ENCODE measurements at places on chromosomes 13 and 19.
A peak's percentile ranks its signal among the peaks of the same experiment; 100 is the strongest.

GRCh38 chr19:6967967-6968366, 53.3 kb downstream of the MBD3L2B start:
- DNase-seq = no peak

DNA sequence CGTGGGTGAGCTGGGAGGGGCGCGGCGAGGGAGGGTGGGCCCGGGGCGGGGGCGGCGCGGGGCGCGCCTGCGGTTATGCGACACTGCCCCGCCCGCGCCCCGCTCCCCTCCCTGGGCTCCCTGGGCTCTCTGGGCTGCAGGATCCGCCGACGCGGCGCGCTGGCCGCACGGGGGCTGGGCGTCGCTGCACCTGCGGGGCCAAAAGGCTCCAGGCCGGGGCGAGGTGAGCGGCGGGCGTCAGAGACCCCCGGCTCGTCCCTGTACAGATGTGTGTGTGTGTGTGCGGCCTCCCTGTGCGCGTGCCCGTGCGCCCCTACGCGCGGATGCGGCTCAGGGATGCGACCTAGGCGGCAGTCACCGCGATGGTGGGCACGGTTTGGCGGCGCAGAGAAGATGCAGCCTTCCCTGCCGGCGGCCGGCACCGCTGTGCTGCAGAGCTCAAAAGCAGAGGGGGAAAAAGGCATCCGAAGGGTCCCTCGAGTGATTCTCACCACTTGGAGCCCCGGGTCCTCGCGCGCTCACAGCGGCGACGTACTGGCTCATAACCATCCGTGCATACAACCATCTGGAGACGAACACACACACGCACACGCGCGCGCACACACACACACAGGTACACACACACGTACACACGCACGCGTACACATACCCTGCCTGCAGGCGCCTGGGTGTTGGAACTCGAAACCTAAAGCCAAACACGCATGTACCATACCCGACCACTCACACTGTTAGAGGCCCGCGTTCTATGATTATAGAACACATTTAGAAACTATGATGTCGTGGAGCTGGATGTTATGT, 709 bp downstream of the ATP8A2 start:
- DNase-seq = no peak

DNA sequence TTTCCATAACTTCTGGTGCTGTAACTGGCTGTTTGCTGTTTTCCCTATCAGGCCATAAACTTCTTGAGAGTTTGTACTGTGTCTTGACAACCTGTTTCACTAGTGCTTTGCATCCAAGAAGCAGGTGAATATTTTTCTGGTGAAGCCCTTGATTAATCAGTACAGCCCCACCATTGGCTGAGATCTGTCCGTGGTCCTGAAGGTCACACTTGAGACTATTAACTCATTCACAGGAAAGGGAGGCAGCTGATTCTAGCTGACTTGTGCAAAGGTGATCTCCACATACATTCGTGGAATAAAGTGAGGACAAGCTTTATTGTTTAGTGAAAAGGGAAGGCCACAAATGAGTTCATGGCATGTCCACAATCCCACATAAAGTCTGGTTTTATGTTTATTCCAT, 61.4 kb upstream of the ZNF835 start:
- DNase-seq = no peak

DNA sequence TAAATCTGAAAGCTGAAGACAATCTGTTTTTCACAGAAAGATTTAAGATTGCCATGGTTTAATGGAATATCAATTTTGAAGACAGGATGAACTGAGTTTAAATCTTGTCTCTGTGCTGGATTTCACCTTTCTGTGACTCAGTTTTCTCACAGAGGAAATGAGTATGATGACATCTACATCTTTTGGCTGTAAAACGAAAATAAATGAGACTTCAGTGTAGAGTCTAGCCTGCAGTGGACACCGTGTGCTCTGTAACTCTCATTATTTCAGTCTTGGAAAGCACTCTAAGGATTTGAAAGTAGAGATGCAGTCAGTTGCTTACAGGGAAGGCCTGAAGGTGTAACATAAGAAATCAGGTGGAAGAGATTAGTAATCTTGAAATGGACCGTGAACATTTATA, 150.4 kb downstream of the NALCN start:
- DNase-seq = no peak

GRCh38 chr13:58376349-58376748, 744.8 kb downstream of the PCDH17 start:
- DNase-seq = no peak

- DNase-seq = no peak
Measured at GRCh38 chr13:99955747-99956472, 15.7 kb downstream of the ZIC5 start.

DNA sequence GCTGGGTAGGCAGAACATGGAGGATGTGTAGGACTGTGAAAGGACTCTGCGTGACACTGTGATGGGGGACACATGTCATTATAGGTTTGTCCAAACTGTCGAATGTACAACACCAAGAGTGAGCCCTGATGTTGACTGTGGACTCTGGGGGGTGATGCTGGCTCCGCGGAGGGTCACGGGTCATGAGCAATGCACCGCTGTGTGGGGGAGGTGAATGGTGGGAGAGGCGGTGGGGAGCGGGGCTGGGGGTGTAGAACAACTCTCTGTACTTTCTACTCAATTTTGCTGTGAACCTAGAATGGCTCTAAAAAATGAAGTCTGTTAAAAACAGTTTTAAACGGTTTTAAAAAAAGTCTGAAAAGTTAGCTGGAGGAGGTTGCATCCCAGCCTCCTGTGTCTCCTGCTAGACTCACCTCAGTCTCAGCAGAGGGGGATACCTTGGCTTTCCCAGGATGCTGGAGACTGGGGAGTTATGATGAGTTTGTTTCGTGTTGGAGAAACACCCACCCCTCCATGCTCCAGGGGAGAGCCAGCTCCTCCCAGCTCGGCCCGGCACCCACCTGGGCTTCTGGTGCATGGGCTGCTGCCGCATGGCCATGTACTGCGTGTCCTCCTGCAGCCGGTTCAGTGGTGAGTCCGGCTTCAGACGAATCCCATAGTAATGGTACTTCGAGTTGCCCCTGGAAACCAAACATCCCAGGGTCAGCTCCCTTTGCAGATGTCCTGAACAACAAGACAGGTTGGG, 34.7 kb upstream of the RANBP3 start:
- no peak for DNase-seq

DNA sequence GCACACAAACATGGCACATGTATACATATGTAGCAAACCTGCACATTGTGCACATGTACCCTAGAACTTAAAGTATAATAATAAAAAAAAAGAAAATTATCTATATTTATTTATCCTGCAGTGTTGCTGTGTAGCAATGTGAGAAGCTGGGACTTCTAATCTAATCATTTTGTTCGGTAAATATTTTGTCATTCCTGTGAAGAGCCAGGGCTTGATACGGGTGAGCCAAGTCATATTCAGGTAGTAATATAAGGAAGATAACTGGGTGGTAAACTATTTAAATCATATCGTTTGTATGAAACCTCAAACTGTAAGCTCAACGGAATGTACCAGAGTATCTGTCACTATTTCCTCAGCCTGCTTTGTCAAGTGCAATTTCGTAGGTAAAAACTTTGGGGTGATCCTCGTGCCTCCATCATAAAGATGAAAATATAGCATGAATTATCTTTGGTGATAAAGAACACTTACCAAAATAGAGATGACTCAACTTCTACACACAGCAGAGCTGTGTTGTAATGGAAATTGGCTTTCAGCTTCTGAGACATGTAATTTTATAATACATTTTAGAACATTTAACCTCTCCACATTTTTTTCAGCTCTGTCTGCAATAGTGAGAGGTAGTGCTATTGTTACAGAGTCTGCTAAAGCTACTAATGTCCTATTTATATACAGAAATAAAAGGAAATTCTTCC, 92.9 kb downstream of the PCDH9 start:
- no peak for DNase-seq

GRCh38 chr19:33821871-33822270, 25.2 kb downstream of the KCTD15 start:
- DNase-seq = no peak

- no peak for DNase-seq
Measured at GRCh38 chr19:42086770-42087550, 11.0 kb downstream of the ZNF574 start.

DNA sequence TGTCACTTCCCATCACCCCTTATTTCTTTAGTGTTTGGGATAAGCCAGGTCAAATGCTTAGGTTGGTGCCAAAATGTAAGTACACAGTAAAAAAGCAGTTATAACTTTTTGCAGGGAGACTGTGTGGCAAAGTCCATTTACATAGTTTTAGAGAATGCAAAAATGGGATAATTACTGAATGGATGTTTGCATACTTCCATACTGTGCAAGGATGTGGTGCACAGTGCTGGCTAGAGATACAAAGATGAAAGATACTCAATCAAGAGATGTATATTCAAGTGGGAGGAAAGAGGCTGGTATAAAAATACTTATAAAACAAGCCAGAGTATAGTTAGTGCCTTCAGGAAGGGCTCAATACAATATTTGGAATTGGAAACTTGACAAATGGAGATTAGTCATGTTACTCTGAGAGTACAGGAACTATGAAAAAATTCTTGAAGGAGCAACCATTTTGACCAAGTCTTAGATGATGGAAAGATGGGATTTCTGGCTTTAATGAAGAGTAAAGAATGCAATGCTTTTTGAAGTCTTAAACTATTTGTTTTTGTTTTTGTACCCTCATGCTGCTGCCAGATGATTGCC, 8.0 kb downstream of the PDS5B start:
- no peak for DNase-seq

GRCh38 chr13:27631665-27632064, 10.0 kb downstream of the POLR1D start:
- DNase-seq = no peak

DNA sequence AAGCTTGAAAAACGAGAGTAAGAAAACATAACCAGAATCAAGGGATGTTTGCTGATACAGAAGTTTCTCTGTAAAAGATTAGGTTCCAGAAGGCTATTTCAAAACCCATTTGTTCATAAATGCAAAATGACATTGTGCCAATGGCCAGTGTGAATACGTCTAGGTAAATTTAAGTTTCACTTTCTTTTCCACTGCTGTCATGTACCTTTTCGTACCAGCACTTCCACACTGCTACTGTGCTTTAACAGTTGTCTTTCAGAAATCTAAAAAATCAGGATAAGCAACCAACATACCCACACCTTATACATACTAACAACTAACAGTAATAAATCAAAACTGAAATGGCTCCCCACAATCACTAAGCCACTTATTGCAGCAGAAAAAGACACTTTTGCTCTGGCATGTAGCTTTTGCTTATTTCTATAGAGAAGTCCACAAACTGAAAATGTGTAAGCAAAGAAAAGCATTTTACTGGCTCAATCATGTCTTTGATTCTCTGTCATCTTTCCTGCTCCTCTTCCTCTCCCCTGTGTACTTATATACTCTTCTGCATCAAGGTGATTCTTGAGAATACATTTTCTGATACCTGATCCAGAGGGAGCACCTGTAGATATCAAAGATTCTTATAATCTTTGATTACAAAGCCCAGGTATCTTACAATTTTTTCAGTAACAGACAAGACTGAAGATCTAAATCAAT, 34.3 kb downstream of the ELF1 start:
- no peak for DNase-seq

DNA sequence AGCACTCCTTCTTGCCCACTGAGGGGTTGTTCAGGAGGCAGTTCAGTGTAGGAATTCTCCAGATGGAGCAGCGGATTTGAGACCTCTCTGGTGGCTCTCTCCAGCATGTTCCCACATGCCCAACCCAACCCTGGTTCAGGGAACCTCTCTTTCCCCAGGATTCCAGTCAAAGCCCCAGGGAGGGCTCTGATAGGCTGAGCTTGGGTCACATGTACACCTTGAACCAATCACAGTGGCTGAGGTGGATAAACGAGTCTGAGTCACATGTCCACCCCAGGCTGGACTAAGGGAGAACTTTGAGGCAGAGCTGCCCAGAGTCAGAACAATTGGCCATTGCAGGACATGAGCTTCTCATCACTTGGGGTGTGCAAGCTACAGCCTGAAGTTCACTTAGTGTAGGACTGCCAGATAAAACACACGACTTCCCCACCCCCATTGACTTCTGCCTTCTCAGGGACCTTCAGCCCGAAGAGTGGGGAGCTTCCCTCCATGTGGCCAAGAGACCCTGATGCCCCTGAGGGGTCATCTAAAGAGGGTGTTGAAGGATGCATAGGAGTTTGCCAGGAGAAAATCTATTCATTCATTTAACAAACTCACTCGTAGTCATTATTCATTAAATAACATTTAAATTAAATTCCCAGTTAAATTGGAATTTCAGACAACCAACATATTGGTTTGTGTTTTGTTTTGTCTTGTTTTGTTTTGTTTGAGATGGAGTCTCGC, 4.0 kb upstream of the MAST3 start:
- DNase-seq = peak; percentile 6

DNA sequence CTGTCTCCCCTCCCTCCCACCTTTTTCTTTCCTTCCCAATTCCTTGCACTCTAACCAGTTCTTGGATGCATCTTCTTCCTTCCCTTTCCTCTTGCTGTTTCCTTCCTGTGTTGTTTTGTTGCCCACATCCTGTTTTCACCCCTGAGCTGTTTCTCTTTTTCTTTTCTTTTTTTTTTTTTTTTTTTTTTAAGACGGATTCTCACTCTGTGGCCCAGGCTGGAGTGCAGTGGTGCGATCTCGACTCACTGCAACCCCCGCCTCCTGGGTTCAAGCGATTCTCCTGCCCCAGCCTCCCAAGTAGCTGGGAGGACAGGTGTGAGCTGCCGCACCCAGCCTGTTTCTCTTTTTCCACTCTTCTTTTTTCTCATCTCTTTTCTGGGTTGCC, 6.9 kb downstream of the MYADM start:
- DNase-seq = no peak

DNA sequence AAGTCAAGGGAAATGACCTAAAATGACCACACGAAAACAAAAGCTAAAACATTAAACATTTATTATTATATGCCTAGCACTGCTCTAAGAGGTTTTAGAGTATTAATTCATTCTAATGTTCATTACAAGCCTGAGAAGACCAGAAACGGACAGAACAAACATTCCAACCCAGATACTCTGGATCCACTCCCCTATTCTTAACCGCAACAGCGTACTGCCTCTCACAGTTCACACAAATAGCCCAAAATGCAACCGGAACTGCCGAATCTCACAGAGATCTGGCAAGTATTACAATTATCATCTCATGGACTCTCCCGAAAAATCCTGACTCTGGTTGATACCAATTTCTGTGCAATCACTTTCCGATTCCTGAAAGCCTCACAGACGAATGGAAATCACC, 1.4 kb downstream of the ZNF780B start:
- no peak for DNase-seq

DNA sequence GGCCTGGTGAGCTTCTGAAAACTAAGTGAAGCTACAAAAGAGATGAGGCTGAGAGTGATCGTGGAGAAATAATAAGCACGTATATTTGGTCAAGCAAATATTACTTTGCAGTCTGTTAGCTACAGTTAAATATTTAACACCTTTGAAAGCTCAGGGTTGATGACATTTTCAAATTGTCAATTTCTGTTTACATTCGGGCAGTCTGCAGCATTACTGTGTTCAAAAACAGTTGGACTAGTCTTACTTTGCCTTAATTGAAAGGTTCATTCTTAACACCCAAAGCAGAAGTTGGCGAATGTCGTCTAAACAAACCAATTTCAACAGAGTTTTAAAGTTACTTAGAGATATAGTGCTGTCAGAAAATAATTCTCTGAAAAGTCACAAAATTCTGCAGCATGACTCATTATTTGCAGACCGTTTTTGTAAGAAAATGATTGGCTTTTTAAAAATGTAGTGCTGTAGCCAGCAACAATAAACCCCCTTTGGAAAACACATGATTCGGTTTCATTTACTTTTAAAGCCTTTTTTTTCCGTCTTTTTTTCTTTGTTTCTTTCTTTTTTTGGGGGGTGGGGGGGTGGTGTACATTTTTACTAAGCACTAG, 549.0 kb downstream of the GPC6 start:
- no peak for DNase-seq

GRCh38 chr19:18424890-18425514, 5.8 kb downstream of the SSBP4 start:
- DNase-seq = no peak
